A172 (cell line): ENCODE measurements at places on chromosomes 12 and 14. TPM values are rescaled to one million over a fixed set of nuclear protein-coding genes. Genes with fewer than 3 reads are reported as not detected.

Gene OR10G3
- not detected in 2 replicates for total RNA-seq

Gene MIPOL1
- not detected in 2 replicates for total RNA-seq

Gene AVPR1A
- total RNA-seq: 0.07 TPM in 1 of 2 replicates, not detected in the other

Gene CAPZA3
- not detected in 2 replicates for total RNA-seq

Gene KRT1
- total RNA-seq: not detected in 2 replicates

Gene TSHR
- not detected in 2 replicates for total RNA-seq

Gene ZCCHC8
- total RNA-seq: 19.7 and 30.2 TPM in 2 replicates

Gene CCDC177
- not detected in 2 replicates for total RNA-seq

Gene LRP1-AS
- not detected in 2 replicates for total RNA-seq

Gene PRIMA1
- not detected in 2 replicates for total RNA-seq

Gene TMEM63C
- total RNA-seq: 0.62 and 0.98 TPM in 2 replicates

Gene RFX4
- total RNA-seq: not detected in 2 replicates

Gene DAO
- total RNA-seq: not detected in 2 replicates

Gene SRRM4
- not detected in 2 replicates for total RNA-seq

Gene ARHGAP9
- 0.43 and 0.79 TPM in 2 replicates for total RNA-seq

Gene AKAP3
- total RNA-seq: 0.14 TPM in 1 of 2 replicates, not detected in the other

Gene RPL6
- total RNA-seq: 1,425 and 1,744 TPM in 2 replicates

Gene CFL2
- total RNA-seq: 110 and 143 TPM in 2 replicates

Gene KRT78
- total RNA-seq: not detected in 2 replicates

Gene KLRB1
- not detected in 2 replicates for total RNA-seq

Gene PPP4R4
- total RNA-seq: 1.5 and 3.6 TPM in 2 replicates

Gene TMEM117
- total RNA-seq: 9.1 and 12.2 TPM in 2 replicates

Gene GPR84
- total RNA-seq: not detected in 2 replicates

Gene NUBPL
- 9.8 and 9.9 TPM in 2 replicates for total RNA-seq
